Activated CD4-positive, alpha-beta T cell treated with anti-CD3 and anti-CD28 coated beads for 4 hours (primary cell): ENCODE measurements at places on chromosomes 7 and 10.

DNA sequence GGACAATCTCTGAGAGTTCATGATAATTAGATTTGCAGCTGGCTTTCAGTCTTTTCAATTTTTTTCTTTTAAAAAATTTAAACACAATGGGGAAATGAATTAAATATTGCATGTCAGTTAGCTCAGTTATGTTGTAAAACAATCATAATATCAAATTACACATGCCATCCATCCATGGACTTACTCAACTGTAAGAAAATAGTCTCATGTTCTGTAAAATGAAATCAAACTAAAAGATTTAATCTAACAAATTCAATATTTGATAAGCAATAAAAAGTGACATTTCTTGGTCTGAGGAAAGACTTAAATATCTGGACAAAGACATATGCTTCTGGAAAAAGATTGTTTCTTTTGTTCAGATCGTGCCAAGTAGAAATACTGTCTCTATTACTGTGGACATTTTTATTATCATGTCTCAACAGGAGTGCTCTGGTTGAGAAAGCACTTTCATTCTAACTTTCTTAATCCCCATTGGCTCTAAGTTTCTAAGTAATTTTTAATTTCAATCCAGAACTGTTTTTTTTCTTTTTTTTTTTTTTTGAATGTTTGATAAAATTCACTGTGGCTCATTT, 179.2 kb upstream of the FAM3C start:
- no peak for DNase-seq

DNA sequence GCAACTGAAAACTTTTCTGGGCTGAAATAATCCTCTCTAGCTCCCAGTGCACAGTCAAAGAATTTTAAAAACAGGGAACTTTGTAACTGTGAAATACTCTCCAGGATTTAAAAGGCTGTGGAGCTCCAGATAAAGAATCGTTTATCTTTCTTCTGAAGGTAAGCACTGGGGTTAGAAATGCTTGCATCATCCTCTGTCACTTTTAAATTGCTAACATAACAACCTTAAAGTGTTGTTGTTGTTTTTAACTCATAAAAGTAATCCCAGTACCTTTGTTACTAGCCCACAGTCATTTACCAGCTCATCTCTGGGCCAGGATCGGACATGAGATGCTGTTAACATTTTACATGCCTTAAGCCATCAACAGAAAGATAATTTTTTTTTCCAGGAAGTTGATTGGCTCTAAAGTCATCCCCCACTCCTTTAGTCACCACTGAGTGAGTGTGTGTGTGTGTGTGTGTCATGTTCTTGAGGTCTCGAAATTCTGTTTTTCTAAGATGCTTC, at the start of gene SLC39A12:
TSS of gene SLC39A12 (plus strand) at position 51 of the 504 bp plus-strand sequence. CDS start 1,359 bp downstream, outside the sequence.
- DNase-seq: no peak

- no peak for DNase-seq
Observed at GRCh38 chr7:43825391-43825808, 43.9 kb downstream of the MRPS24 start.

DNA sequence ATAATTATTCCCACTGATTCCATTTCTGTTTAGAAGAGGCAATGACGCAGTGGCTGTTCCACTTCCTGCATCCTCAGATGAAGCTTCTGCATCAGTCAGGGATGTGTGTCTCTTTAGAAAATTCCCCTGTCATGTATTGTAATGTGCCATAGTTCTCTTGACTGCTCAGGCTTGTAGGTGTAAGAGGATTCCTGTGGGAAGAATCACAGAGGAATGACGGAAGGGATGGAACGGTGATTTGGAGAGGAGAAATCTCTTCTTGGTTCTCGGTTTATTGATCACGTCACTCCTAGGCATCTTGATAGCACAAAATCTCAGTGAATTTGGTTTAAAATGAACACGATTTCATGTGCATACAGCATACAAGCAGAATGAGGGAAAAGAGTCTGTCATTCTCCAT, 69.8 kb upstream of the PRKCQ start:
- no peak for DNase-seq

DNA sequence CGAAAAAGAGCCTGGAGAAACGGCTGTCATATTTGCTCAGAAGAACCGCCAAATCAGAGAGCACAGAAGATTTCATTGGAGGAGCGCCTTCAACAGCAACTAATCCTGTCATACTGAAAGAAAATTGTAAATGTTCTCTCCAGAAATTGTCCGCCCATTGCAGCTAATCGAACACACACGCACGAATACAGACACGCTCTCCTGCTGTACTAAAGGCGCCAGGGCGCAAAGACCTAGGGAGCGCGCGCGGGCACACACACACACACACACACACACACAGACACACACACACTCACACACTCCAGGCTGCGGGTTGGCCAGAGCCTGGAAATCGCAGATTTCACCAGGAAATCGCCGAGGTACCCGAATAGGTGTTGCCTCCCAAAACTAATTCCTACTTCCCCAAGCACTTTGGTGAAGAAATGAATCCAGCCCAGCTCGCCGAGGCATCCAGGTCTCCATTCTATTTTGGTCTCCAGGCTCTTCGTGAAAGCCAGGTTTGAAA, at the start of gene CHRM2:
TSS of gene CHRM2 (plus strand) at position 157 of the 505 bp plus-strand sequence. CDS start 146,214 bp downstream, outside the sequence.
- no peak for DNase-seq

GRCh38 chr10:48872234-48872633, 67.4 kb downstream of the LRRC18 start:
- DNase-seq: no peak

GRCh38 chr7:47301105-47301477, 280.8 kb downstream of the TNS3 start:
- no peak for DNase-seq

GRCh38 chr7:32048970-32049491, 21.2 kb downstream of the PDE1C start:
- DNase-seq: no peak

DNA sequence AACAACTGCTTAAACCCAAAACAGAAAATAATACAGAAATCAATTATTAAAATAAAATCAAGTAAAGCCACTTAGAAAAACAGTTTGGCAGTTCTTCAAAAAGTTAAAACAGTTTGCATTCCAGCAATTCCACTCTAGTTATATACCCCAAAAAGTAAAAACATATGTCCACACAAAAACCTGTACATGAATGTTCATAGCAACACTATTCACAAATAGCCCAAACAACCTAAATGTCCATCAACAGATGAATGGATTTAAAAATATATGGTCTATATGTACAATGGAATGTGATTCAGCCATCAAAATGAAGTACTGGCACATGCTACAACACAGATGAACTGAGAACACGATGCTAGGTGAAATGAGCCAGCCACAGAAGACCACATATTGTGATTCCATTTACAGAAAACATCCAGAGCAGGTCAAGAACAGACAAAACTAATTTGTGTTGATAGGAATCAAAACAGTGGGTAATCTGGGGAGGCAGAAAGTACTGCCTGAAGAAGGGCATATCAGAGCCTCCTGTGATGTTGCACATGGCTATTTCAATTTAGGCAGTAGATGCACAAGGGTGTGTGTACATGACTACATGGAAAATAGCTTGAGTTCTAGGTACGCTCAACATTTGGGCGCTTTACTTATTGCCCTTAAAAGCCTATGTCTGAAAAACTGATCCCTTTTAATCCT, 66.3 kb downstream of the CYTH3 start:
- no peak for DNase-seq

DNA sequence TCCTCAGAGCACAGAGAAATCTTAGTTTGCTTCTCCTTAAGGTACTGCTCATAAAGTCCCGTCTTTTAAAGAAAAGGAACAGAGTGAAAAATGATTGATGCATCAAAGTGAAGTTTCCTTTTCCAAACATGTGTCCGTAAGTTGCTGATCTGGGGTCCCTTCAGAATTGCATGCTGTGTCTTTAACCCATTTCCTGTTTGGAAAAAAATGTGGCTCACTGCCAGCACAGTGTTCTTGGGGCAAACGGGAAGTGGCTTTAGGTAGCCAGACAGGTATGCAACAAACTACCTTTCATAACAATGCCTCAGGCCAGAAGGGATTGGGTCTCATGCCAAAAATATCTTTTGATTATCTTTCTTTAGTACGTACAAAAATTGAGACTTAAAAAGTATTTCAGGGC, 50.9 kb downstream of the TFAM start:
- DNase-seq: no peak
